ENCODE measurements at places on chromosomes 16 and 17. TPM values are rescaled to one million over a fixed set of nuclear protein-coding genes. Genes with fewer than 3 reads are reported as not detected.

The RAPGEFL1 gene
- total RNA-seq, result 9.6 TPM

The IL34 gene
- total RNA-seq, result 0.24 TPM

The NOG gene
- not detected for total RNA-seq

The SLC12A3 gene
- not detected for total RNA-seq

The ATP6V0D1 gene
- total RNA-seq, result 69.7 TPM

The SCARF1 gene
- total RNA-seq, result 11.1 TPM

The BRICD5 gene
- 7.6 TPM for total RNA-seq

The PRKCA gene
- 132 TPM for total RNA-seq

The TP53 gene
- total RNA-seq, result 218 TPM

The PPM1E gene
- total RNA-seq, result 0.12 TPM

The HSF4 gene
- 111 TPM for total RNA-seq

Data from T-helper 1 cell treated with Interleukin-12 subunit alpha and Interleukin-12 subunit beta and Interleukin-4 antibody, amounts not matched to agents 30 ng/mL and 1 ng/mL, for 36 hours (primary cell).